ENCODE measurements at places on chromosomes 2 and 18.

DNA sequence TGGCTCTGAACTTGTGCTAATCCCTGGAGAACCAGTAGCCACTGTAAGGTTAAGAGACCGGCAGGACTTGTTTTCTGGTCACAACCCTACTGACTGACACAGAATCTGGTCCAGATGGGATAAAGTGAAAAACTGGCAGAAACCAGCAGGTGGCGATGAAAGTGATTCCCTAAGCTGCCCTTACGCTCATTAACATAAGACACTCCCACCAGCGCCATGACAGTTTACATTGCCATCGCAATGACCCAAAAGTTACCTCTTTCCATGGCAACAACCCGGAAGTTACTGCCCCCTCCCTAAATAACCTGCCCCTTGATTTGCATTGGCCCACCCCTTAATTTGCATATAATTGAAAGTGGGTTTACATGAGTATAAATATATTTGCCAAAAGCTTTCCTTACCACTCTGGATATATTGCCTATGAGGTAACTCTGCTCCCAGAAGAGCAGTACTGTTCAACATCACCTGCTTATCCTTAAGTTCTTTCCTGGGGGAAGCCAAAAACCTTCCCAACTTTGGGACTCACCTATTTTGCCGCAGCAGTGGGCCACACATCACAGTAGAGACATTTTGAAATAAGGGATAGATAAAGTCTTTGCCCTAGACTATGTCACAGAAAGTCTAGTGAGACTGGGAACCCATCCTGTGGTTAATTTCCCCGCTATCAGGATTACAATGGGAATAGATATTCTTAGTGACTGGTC, 35.8 kb upstream of the AFF3 start:
- DNase-seq = peak; percentile 51

GRCh38 chr2:178870703-178871102, 63.5 kb upstream of the TTN start:
- DNase-seq = peak; percentile 20

- peak; percentile 73 for DNase-seq
These were observed 133.7 kb downstream of the ALPK2 start for GRCh38 chr18:58495207-58495606.

GRCh38 chr2:25479761-25480160, 138.0 kb upstream of the DNMT3A start:
- DNase-seq = no peak

GRCh38 chr2:159653962-159654361, 37.6 kb upstream of the BAZ2B start:
- DNase-seq = no peak

- DNase-seq = peak; percentile 70
These were observed 293.1 kb downstream of the CDCA7 start for GRCh38 chr2:173647681-173648311.

DNA sequence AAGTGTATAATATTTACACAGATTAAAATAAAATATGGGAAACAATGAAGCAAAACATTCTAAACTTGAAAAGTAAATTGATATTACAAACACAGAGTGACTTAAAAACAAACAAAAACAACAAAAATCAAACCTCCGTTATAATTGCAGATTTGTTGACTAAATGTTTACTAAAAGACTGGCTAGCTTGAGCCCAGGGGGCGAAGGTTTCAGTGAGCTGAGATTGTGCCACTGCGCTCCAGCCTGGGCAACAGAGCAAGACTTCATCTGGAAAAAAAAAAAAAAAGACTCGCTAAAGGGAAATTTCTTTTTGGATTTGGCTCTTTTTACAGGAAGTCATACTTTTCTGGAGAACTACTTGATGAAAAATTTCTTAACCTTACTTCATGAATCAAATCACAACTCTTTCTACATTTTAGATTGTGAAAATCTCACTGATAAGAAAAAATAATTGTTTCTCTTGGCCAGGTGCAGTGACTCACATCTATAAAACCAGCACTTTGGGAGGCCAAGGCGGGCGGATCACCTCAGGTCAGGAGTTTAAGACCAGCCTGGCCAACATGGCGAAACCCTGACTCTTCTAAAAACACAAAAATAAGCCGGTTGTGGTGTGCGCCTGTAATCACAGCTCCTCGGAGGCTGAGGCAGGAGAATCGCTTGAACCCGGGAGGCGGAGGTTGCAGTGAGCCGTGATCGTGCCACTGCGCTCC, 9.7 kb downstream of the TFPI start:
- DNase-seq = no peak

DNA sequence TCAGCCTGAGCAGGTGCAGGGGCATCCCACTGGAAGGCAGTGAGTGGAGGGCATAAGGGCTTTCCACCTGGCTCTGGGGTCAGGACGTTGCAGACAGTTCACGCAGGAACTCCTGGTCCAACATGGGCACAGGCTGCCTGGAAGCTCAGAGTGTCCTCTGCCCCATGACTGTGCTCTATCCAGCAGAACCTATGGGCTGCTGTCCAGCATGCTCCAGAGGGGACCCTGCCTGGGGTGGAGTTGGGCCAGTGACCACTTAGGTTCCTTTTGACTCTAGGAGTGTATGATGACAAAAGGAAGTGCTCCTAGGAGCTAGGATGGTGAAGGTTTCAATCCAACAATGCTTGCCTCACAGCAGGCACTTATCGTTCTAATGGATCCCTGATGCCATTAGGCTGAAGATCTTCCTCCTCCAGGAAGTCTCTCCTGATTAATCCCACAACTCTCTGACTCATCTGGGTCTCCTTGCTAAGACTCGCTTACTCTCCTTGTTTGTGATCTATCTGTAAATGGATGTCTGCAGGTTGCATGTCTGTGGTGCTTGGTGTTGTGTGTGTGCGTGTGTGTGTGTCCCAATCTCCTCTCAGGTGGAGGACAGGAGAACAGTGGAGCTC, 224.0 kb downstream of the CELF4 start:
- no peak for DNase-seq

DNA sequence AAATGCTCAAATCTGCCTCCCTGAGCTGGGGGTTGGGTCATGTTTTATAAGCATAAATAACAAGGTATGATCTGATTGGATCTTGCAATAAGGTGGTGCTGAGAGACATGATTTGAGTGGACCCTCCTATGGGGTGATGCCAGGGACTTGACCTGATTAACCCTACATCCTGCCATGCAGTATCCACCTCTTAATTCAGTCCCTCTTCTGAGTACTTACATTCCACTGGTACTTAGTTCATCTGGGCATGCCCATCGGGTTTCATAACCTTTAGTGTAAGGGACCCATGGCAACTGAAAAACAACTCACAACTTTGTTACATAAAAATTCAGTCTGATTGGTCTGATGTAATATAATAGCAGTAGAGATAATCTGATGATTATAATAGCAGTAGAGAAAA, 397.9 kb upstream of the HNMT start:
- DNase-seq = no peak

- DNase-seq = peak; percentile 57
These were observed 197.9 kb downstream of the NEDD4L start for GRCh38 chr18:58241877-58242276.

DNA sequence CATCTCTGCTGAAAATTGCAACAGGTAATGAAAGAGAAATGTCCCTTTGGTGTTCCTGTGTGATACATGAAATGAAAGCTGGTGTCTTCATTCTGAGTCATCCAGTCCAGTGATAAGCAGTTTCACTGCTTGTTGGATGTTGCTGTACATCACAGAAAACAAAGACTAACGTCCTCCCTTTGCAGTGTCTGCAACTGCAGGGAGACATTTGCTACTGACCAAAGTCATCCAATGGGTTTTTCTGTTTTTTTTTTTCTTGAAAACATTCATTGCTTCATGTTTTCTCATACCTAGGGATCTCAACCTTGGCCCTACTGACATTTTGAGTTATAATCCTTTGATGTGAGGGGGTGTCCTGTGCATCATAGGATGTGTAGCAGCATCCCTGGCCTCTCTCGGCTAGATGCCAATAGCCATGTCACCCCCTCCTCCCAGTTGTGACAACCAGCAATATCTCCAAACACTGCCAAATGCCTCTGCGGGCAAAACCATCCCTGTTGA, 63.6 kb upstream of the FZD5 start:
- no peak for DNase-seq

GRCh38 chr2:190696792-190697398, 48.0 kb downstream of the NAB1 start:
- DNase-seq = no peak

DNA sequence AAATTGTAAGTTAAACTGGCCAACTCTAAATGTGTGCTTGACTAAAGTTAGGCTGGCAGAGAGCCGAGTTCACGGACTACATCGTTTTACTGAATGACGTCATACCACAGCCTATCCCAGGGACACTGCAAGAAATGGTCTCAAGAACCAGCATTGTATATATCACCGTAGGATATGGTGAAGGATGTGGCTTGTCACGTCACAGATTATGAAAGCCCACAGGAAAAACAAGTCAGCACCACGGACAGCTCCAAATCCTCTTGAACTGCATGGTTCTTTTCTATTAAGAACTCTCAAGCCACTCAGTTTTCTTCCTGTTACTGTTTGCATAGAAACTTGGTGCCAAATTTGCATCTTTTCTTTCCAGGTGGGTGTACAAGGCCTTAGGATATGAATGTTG, 85.1 kb upstream of the ACAA2 start:
- DNase-seq = peak; percentile 73

DNA sequence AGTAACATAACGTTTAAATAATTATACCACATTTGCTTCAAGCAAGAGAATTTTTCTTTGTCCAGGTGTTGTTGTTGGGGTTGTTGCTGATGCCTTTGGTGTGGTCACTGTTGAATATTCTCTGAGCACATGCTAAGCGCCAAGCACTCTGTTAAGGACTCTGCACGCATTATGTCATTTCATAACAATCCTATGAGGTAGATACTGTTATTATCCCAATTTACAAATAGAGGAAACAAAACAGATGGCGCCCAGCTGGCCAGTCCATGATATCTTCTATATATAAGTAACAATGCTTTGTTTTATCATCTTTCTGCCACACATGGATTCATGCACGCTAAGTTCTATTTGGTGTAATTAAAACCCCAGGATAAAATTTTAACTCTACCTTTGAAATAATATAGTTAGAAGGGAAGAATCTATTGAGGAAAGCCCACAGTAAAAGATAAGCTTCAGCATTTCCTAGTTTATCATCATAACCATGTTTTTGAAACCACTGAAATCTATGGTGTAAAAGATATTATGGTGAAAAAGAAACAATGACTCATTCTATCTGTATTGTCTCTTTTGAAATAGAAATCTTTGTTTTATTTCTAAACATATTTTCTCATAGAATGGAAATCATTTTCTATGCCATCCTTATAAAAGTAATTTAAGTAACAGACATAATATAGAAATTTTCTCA, 199.7 kb downstream of the PID1 start:
- DNase-seq = peak; percentile 9

DNA sequence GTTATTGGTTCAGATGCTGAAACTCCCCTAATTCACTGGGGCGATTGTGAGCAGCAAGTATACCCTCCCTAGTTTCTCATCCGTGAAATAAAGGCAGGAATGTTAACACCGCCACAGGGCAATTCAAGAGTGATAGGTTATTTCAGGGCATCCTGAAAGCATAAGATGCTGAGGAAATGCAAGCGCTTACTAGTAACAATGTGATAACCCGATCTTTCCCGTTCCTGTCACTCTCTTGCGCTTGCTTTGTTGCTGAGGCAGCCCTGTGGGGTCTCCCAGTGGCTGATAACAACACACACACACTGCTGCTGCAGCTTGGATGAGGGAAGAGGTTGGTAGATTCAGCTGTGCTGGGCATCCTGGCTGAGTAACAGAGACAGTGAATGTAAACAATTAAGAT, 259.3 kb downstream of the AGPS start:
- DNase-seq = no peak

DNA sequence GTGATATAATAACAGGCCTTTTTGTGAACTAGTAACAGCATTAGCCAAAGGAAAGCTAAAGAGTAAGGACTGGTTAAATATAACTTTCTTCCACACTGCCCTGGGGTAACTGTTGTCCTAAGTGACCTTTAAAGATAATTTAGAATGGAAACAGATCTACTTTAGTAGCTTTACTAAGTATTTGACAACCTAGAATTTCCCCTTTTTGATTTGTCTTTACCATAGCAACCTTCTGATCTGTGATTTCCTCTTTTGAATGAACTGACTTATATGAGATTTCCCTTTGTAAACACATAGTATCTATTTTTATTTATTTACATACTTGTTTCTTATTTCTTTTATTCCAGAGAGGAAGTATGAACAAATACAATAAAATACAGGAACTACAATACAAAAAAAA, 10.5 kb upstream of the KLF7 start:
- no peak for DNase-seq

GRCh38 chr2:238910751-238911351, 63.0 kb downstream of the TWIST2 start:
- DNase-seq = no peak

DNA sequence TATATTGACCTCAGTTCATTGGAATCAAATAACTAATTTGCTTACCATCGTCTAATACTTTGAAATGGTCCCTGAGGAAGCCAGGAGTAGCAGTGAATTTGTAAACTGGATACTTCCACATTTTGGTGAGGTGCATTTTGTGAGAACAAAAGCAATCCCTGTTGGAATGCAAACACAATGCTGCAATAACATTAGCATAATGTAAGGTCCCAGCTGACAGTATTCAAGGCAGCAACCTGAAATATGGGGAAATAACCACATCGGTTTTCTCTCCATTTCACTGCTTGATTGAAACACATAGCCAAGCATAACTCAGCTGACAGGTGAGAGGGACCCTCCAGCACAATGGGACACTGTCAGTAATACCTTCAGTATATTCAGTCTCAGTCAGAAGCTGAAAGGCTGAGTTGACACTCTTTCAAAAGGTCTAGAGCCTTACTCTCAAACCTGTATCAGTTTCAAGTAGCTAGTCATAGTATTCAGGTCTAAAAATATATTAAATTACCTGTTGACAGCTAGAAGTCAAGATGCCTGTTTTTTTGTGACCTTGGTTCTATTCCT, 1311.9 kb upstream of the NRXN1 start:
- no peak for DNase-seq

GRCh38 chr2:206241736-206242135, 32.7 kb upstream of the ZDBF2 start:
- peak; percentile 14 for DNase-seq

GRCh38 chr2:240524963-240525718, 32.6 kb downstream of the ANKMY1 start:
- DNase-seq = no peak

DNA sequence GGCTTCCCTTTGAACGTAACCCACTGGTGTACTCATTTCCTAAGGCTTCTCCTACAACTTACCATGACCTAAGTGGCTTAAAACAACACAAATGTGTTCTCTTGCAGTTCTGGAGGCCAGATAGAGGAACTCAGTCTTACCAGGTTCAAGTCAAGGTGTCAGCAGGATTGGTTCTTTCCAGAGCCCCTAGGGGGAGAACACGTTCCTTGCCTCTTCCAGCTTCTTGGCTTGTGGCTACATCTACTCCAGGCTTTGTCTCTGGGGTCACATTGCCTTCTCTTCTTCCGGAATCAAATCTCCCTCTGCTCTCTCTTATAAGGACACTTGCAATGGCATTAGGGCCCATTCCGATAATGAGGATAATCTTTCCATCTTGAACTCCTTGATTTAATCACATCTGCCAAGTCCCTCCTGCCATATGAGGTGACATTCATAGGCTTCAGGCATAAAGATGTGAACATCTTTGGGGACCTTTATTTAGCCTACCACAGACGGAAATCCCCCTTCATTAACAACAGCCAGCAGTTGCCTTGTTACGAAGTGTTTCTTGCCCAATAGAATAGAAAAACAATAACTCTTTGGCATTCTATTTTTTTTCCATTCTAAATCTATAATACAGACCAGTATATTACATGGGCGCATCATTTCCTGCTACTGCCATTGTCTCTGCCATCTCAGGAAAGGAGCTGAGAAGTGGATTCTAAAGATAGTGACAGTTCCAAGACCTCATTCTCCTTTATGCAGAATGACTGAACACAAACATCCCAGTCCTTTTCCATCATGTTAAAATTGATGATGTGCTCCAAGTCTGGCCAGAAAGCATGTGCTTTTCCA, 362.0 kb downstream of the ZNF521 start:
- DNase-seq = no peak

All from EH (cell line).